ENCODE measurements at places on chromosomes 1 and 21.

DNA sequence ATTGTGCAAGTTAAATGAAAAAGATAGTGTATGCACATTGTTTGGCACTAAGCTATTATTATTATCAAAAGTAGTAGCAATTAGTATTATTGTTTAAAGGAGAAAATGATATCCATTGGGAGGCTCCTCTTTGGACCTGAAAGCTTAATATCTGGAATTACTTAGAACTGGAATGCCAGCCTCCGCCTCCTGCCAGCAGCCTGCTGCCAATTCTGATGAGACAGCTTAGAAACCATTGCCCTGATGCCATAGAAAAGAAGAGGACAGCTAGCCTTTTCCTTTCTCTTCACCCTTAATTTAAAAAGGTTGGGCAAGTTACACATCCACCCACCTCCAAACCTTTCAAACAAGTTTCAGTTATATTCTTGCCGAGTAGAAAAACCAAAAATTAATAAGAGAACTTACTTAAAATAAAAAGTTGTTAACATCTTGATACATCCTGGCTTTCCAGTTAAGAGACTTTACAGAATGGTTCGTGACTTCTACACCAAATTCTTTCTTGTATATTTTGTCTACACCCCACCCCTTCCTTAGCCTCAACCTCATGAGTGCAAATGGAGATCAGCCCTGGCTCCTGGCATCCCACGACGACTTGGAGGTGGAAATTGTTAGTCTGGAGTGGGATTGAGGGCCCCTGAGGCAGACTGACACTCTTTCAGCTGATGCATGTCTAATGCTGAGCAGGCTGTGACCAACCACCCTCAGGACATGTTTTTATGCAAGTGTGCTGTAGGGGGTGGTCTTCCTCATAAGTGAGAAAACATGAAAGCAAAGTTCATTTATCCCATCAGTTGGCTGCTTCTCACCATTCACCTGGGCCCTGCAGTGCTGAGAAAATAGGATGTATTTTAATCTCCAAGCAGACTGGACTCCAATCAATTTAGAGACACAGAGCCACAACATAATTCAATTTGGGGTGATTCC lies 120.6 kb downstream of the KCNJ15 start:
- DNase-seq: peak; percentile 45

DNA sequence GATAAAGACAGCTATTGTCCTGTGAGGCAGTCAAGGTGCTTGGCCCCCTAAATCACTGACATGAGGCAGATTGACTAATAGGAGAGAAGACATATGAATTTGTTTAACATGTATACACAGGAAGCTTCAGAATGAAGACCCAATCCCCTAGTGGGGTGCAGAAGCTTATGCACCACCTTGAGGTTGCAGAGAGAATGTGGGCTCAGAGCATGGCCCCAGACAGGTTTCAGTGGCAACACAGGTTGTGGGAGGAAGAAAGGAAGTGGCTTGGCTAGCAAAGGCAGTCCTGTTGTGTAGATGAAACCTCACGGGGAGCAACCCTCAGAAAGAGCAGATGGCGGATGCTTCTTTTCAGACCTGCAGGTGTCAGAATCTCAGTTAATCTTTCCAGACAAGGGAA lies 37.0 kb upstream of the PARP1 start:
- DNase-seq: no peak

GRCh38 chr1:77954521-77954920 lies 24.4 kb downstream of the FUBP1 start:
- DNase-seq: peak; percentile 59

GRCh38 chr21:31265366-31266013 lies 78.6 kb downstream of the TIAM1 start:
- DNase-seq: no peak

GRCh38 chr1:206932177-206932576 lies 10.4 kb upstream of the FCMR start:
- no peak for DNase-seq

DNA sequence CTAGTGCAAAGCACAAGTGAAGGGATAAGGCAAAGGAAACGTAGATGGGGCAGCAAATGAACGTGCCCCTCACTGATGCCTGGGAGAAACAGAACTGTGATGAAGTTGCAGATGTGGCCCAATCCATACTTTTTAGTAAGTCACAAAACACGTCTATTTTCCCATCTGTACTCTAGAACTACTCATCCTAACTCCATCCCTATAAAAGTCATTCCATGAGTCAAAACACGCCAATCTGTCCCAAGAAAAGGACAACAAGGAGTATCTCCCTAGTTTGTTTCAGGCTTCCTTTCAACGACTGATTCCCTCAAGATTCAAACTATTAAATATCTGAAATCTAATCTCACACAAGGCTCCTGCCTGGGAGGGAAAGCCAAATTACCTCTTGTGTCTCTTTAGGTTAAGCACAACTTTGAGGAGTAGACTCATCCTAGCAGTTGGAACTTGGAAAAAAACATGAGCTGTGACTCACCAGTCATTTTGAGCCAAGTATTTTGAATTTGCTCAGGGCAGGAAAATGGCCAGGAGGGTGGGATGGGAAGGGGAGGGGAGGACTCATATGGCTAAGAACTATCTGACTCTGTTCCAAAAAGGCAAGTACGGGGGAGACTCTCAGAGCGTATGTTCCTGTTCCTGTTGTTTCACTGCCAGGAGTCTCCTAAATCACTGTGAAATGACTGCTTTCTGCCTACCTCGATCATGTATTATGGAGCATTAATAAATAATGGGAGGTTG lies 214.5 kb upstream of the CAMK1G start:
- DNase-seq: peak; percentile 86

- DNase-seq: peak; percentile 81
Observed at GRCh38 chr1:155729031-155729898, 40.4 kb downstream of the DAP3 start.

DNA sequence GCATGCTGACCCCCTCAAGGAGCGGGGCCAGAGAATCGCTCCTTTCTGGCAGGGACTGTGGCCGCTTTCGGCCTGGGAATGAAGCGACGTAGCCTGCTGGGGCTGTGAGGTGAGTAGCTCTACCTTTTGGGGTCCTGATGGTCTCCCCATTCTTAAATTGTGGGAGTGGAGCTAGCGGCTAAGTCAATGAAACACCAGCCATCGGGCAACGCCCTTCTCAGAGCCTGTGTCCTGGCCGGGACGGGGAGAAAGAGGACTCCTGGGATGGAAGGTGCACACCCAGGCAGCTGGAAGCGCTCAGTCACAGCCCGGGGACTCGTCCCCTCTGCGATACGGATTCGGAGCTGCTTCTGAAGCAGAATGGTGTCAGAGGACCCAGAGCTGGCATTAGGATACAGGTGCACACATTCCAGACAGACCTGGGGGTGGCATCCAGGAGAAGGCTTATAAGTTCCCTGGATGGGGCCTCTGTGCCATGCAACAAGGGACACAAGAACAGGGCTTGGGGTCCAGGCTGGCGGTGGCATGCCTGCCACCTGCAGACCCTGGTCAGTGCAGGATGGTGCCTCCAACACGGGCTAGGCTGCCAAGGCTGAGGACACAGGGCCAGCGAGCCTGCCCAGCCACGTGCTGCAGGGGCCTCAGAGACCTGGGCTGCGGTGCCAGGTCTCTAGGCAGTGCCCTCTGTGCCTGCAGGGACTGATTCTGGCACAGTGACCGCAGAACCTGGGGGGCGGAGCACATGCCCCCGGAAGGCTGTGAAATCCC lies 945 bp upstream of the WNT9A start:
- DNase-seq: peak; percentile 10

DNA sequence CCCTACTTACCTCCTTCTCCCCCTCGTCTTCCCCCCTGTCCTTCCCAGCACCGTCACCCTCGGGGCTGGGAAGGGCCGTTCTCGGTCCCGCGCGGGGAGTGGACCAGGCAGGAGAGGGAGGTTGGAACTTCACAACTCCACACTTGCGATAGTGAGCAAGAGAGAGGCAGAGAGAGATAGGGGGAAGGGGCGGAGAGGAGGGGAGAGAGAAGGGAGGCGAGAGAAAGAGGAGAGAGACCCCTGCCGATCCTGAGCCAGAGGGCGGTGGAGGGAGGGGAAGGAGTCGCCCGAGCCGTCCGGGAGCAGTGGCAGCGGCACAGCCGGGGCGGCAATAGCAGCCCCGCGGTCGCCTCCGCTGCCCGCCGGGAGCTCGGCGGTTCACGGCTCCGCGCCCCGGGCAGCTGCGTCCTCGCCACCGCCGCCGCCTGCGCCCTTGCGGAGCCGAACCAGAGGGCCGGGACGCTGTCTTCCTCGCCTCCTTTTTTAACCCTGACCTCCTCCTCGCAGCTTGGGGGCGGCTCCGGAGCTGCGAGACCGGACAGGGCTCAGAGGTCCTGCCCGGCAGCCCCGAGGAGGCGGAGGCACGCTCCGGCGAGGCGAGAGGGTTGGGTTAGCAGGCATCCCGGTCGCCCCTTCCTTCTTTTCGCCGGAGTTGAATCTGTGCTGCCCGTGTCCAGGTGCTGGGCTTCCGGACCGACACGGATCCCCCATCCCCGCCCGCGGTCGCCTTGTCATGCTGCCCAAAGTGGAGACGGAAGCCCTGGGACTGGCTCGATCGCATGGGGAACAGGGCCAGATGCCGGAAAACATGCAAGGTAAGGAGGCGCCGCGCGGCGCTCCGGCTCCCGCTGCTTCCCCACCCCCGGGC lies 11.7 kb downstream of the NR5A2 start:
- DNase-seq: peak; percentile 47

- no peak for DNase-seq
Observed at GRCh38 chr1:226627924-226628611, 79.5 kb downstream of the STUM start.

DNA sequence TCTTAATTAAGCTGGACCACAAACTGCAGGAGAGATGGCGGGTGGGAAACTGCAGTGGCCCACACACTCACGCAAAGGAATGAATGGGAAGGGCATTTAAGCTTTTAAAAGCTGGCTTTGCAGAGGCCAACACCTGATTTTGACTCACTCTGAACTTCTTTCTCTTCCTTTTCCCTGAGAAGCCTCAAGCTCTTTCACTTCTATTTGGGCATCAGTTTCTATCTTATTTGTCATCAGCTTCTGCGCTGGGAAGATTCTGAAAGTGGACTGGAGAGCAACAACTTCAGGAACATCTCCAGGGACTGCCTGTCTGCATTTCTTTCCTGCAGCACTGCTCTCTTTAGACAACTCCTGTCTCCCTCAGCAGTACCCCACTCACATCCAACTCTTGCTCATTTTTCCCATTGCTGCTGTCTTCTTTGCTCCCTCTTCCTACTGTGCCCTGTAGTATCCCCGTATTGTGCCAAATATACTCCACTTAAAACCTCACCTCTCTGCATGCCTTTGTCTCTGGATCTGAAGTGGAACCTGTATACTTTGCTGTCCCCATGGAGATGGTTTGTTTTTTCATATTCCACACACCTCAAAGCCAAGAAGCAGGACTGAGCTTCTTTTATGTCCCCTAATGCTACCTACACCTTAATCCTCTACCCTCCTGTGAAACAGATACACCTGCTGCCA lies 143.3 kb upstream of the JUN start:
- no peak for DNase-seq

DNA sequence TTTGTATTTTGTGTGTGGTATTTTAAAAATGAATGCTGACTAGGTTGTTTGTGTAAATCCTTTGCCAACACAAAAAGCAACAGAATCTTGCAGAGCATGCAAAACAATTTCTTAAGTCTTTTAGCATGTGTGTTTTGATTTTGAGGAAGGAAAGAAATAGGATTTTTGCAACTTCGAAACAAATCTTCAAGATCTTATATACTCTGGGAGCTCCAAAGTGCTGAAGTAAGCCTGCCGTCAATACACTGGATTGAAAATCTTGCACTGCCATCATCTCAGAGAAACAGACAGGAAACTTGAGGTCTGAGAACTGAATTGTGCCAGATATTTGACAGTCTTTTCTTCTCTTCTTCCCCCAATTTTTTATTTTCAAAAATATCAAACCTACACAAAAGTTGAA lies 29.3 kb upstream of the DISP1 start:
- no peak for DNase-seq

DNA sequence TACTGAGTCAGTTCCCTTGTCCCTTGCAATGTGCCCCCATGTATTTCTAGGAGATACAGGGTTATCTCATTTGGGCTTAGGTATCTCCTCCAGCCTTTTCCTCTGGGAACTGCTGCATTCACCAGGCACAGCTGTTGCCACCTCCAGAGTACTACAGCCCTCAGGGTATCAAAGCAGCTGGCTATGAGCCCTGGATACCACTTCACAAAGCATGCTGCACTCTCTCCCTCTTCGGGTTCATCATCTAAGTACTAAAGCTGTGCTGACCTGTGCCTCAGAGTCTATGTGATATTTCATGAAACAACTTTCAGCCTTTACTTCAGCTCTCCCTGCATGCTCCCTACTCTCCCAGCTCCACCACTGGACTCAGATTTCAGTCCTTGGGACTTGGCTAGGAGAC lies 62.3 kb downstream of the CCDC185 start:
- DNase-seq: no peak

Data from ELR (cell line).